HFFc6 (cell line): ENCODE measurements at places on chromosomes 13 and 19. TPM values are rescaled to one million over a fixed set of nuclear protein-coding genes. Genes with fewer than 3 reads are reported as not detected.

The TNFRSF19 gene
- 6.3 to 9.7 TPM (median 7.3 TPM) in 3 replicates for total RNA-seq

The POLR1G gene
- 14.9 and 16.3 TPM in 2 replicates for total RNA-seq

The MIR17HG gene
- 0.53 to 0.80 TPM (median 0.58 TPM) in 3 replicates for total RNA-seq

The GALP gene
- not detected in 2 replicates for total RNA-seq

The LILRA5 gene
- total RNA-seq = not detected in 3 replicates

The ZBTB32 gene
- not detected in 2 replicates for total RNA-seq

The ZNF554 gene
- 2.1 to 2.5 TPM (median 2.2 TPM) in 3 replicates for total RNA-seq

The KCNK6 gene
- total RNA-seq = 2.7 and 8.9 TPM in 2 replicates

The ANGPTL4 gene
- 1.9 to 9.8 TPM (median 4.5 TPM) in 3 replicates for total RNA-seq

The SLC10A2 gene
- total RNA-seq = not detected in 3 replicates

The IGFL3 gene
- not detected in 3 replicates for total RNA-seq

The CRTC1 gene
- total RNA-seq = 10.6 to 13.3 TPM (median 12.3 TPM) in 3 replicates

The SLC25A41 gene
- total RNA-seq = not detected in 3 replicates

The ZNF534 gene
- not detected in 3 replicates for total RNA-seq

The ZNF433 gene
- total RNA-seq = 2.8 to 4.1 TPM (median 3.9 TPM) in 3 replicates

The ZNF177 gene
- 0.62 to 2.2 TPM (median 0.66 TPM) in 3 replicates for total RNA-seq

The B3GNT3 gene
- not detected in 3 replicates for total RNA-seq

The KLK4 gene
- total RNA-seq = not detected in 3 replicates

The CYP4F2 gene
- total RNA-seq = not detected in 2 replicates

The RELB gene
- total RNA-seq = 5.3 and 8.8 TPM in 2 replicates
